ENCODE measurements at places on chromosomes 2 and 18.

DNA sequence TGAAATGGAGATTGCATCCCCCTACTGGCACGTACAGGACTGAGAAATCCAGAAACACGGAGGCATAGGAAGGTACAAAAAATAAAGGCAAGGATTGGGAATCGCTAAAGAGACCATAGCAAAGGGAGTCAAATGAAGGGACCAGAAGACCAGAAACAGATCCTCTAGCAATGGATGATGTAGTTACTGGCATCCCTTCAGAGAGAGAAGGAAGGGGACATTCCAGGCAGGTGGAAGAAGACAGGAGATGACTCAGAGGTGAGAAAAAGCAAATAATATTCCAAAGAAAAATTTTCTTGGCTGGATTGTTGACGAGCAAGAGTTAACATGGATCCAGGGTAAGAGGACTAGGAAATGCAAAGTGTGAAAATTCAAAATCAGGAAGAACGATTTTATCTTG lies 78.4 kb upstream of the FZD7 start:
- no peak for DNase-seq

- DNase-seq, result no peak
Measured at GRCh38 chr2:143525402-143525860, 396.2 kb downstream of the ARHGAP15 start.

- DNase-seq, result no peak
Measured at GRCh38 chr18:26089293-26090129, 902 bp downstream of the SS18 start.

- DNase-seq, result no peak
Measured at GRCh38 chr2:67515538-67515937, 118.4 kb downstream of the ETAA1 start.

DNA sequence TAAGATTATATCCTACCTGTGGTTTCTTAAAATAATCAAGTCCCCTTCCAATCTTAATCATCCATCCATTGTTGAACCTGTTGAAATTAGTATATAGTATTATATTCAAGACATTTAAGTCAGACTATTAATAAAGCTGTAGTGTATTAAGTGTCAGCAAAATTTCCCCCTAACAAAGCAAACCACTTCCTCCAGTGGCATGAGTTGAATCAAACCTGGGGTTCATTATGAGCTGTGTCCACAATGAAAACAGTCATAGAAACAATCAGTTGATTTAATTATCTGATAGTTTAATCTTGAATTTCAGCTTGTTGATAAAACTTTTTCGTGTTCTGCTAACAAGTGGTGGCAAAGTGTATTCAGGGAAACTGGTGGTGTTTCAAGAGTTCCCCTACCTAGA lies 11.3 kb downstream of the MITD1 start:
- no peak for DNase-seq

GRCh38 chr2:106144621-106145331 lies 49.3 kb downstream of the UXS1 start:
- DNase-seq, result no peak

DNA sequence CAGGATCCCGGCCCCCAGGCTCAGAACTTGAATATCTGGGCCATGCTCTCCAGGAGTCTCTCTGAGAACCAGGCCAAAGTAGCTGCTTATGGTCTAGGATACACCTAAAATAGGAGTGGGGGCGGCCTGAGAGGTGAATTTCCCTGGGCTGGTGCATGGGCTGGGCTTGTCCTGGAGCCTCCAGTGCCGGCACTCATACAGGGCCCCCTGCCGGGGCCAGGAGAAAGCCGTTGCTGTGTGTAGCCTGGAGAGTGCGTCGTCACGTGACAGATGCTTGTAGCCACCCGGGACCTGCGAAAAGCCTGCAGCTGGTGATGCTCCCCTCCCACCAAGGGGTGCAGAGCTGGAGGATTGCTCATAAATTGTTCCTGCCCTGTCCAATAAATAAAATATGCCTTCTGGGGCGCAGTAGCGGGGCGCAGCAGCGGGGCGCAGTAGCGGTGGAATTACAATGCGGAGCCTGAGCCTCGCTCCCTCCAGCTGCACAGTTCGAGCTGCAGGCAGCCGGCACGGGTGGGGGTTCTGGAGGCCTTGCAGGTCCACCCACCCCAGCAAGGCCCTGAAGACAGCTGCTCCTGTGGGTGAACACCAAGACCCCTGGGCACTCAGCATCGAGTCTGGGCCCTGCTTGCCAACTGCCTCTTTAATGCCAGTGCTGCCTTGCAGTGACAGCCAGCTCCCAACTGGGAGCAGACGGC lies 289.9 kb downstream of the NDUFA10 start:
- no peak for DNase-seq
